Adipocyte (in vitro differentiated cells): ENCODE measurements at places on chromosomes 12 and 14.

GRCh38 chr12:64911912-64912311, 87.5 kb downstream of the TBC1D30 start:
- DNase-seq, result no peak

DNA sequence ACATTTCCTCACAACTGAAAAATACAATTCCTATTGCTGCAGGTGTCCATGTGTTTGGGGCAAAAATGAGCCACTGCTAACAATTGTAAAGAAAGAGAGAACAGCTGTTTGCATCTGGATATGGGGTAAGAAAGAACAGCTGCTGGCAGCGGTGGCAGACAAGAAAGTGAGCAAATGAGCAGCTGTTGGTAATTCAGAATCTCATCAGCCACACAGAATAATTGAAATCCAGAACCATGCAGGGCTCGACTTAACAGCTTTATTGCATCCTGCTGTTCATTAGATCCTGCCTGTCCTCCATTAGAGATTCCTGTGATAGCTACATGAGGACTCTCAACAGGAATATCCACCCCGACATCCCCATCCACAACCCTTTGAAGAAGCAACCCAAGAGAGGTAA, 62.5 kb upstream of the TSPAN8 start:
- no peak for DNase-seq

DNA sequence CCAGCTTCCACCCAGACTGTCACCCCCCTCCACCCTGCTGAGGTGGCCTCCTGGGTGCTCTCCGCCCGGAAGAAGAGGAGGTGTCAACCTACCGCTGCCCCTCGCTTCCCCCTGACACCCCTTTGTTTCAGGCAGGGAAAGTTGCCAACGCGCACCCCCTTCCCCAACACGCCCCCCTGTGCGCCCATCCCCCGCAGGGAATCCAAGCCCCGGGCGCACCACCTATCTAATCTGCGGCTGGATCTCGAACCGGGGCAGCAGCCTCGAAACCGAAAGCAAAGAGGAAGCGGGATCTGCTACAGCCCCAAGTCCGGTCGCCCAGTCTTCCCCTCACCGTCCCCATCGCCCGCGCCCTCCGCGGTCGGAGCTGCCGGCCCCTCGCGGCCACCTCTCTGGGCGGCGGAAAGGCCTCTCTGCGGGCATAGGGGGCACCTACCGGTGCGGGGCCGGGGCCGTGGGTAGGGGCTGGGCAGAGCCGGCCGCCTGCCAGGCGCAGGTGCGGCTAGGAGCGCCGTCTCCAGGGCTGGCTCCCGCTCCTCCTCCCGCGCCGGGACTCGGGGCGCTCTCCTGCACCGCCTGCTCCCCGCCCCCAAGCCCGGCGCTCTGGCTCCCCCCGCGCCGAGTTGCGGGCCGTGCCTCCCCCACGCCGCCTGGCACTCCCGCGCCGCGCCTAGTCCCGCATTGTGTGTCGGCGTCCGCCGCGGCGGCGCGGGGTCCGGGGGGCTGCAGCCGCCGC, 18.3 kb upstream of the PLEKHH1 start:
- peak; percentile 73 for DNase-seq

- peak; percentile 32 for DNase-seq
Measured at GRCh38 chr12:97404543-97404942, 58.1 kb upstream of the RMST start.
